ENCODE measurements at places on chromosomes 5 and 9. TPM values are rescaled to one million over a fixed set of nuclear protein-coding genes. Genes with fewer than 3 reads are reported as not detected.

Gene ANKDD1B
- total RNA-seq, result 0.38 TPM

- no peak for DNase-seq
Observed at GRCh38 chr5:75509546-75509945, 1.9 kb downstream of the CERT1 start.

DNA sequence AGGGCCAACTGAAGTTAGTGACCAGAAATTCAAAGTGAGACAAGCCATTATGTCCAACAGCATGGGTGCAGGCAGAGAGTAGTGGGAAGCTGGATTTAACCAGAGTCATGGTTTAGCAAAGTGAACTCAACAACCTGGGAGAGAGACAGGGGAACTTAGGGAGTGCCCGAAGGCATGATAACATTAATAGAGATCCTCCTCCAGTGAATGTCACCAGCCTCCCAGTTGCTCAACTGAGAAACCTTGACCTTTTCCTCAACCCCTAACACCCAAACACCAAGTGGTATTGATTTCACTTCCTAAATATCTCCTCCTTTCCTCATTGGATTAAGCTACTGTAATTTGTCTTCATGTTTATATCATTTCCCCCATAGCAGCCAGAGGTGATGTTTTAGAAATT, 42.6 kb downstream of the HMGCS1 start:
- DNase-seq, result no peak

Gene CARTPT
- not detected for total RNA-seq

GRCh38 chr9:127520941-127521918, 69.9 kb downstream of the LRSAM1 start:
- DNase-seq, result no peak

Gene IQGAP2
- total RNA-seq, result 7.9 TPM

Gene RASEF
- total RNA-seq, result 0.16 TPM

Gene LEAP2
- 2.2 TPM for total RNA-seq
